ENCODE measurements at places on chromosomes 4 and X.

- DNase-seq = no peak
These were observed 7.7 kb upstream of the GALNT7 start for GRCh38 chr4:173160871-173161270.

DNA sequence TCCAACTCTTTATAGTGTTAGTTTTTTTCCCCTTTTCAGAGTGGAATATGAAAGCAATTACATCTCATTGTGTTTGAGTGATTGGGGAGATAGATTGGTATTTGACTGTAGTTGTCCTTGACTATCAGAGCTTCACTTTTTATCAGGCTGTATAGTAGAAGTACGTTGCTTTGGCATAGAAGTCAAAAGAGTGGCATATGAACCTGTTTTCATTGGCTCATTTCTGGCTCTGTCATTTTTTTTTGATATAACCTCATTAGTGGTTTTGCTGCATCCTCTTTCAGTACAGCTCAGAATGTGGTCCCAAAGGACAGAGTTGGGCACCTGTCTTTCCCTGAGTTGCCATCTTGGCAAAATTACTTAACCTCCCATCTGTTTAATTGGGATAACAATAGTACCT lies 1.4 kb downstream of the TMA16 start:
- no peak for DNase-seq

GRCh38 chr4:145815626-145816025 lies 123.0 kb downstream of the ZNF827 start:
- no peak for DNase-seq

- DNase-seq = no peak
These were observed 365.7 kb upstream of the CPEB2 start for GRCh38 chr4:14636563-14636962.

- no peak for DNase-seq
These were observed 4.3 kb upstream of the PNMA6E start for GRCh38 chrX:153405426-153405825.
